Cortex of kidney (tissue), 1 donor: ENCODE measurements at places on chromosomes 3 and 15.

- DNase-seq, result no peak
Measured at GRCh38 chr15:58043192-58043903, 22.2 kb downstream of the ALDH1A2 start.

DNA sequence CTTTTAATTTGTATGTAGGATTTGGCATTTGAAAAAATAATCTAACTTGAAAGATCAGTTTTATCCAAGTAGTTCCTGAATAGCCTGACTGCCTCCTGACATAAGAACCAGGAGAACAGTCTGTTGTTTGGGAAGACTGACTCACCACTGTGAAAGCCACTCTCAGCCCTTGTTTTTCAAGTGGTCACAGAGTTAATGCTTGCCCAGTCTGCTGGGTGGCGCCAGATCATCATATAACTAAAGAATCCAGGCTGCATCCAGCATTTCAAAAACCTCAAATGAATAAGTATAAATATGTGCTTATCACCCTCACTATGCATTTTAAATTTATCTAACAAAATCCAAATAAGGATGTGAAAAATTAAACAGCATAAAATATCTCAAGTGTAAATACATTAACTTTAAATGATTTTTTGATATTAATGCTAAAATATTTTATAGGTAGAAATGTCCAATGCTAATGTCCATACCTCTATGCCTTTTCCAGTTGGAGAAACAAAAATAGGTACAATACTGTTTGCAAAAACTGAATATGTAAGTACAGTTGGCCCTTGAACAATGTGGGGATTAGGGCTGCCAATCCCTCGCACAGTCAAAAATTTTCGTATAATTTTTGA is 26.9 kb upstream of the ZBBX start:
- no peak for DNase-seq

- no peak for DNase-seq
Measured at GRCh38 chr15:36039996-36040572, 494.1 kb upstream of the DPH6 start.

DNA sequence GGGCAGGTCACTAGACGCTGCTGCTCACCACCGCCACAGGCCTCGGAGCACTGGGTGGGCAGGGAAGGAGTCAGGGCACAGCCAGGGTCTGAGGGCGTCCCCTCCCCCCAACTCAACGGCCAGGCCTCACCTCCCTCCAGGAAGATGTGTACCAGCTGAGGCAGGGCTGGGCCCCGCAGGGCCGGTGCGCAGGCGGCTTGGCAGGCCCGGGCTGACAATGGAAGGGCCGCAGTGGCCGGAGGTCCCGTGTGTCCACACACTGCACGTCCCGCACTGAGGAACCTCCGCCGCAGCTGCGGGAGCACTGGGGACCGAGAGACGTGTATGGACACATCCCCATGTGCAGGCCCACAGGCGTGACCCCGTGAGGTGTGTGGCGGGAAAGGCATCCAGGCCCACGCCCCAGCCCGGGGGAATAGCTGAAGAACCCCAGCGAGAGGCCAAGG is 47.4 kb downstream of the ADAMTS7 start:
- no peak for DNase-seq

DNA sequence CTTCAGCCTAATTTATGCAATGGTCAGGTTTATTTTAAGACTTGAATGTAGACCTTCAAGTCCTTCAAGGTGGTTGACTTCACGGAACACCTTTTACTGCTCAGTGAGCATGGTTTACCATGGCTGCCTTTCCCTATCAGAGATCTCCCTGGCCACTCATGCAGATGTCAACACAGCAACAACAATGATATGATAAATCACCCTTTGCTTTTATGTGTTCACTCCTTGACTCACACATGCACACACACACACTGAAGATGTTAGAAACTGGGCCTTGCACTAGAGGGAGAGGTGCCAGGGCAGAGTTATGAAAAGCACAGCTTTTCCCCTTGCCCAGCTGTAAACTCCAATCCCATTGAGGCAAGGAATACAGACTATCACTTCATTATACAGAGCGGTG is 134.4 kb downstream of the WNT5A start:
- no peak for DNase-seq
